Muscle of leg (tissue), 16 donors: ENCODE measurements at places on chromosomes 1 and 21.

DNA sequence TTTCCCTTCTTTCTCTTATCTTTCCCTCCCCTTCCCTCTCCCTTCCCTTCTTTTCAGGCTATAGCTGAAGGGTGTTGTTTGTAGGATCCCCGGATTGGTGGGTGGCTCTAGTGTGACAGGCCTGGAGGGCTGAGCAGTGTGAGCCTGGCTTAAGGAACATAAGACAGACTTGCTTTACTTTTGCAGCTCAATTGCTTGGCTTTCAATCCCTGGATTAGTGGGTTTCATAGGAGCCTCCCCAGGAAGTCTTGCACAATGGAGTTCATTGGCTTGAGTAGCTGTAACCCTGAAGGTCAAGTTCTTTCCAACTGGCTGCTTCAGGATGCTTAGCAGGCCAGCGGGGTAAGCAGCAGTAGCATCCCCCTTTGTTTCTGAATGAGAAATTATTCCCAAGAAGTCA is 126.7 kb downstream of the CAMTA1 start:
- no peak overlapping the region for H3K4me3 ChIP-seq
- H3K27ac ChIP-seq: no peak overlapping the region
- H3K4me1 ChIP-seq: peaks cover 10% of the 10 kb centered on the region
- no peaks in the 10 kb centered on the region for H3K27me3 ChIP-seq
- no peaks in the 10 kb centered on the region for H3K36me3 ChIP-seq

GRCh38 chr1:220894924-220895256 is 15.6 kb downstream of the HLX start:
- H3K27ac ChIP-seq: no peak overlapping the region
- H3K4me1 ChIP-seq: peaks cover 16% of the 10 kb centered on the region
- H3K36me3 ChIP-seq: no peaks in the 10 kb centered on the region
- DNase-seq: no peak
- no peak overlapping the region for H3K4me3 ChIP-seq

GRCh38 chr1:52748119-52748518 is 21.9 kb downstream of the ZYG11B start:
- H3K27me3 ChIP-seq: no peaks in the 10 kb centered on the region
- no peaks in the 10 kb centered on the region for H3K36me3 ChIP-seq
- peak; percentile 7 for DNase-seq
- no peak overlapping the region for H3K27ac ChIP-seq

GRCh38 chr1:98002288-98002687 is 81.5 kb upstream of the DPYD start:
- peak; percentile 10 for DNase-seq
- H3K27ac ChIP-seq: no peak overlapping the region
- H3K4me1 ChIP-seq: no peaks in the 10 kb centered on the region

DNA sequence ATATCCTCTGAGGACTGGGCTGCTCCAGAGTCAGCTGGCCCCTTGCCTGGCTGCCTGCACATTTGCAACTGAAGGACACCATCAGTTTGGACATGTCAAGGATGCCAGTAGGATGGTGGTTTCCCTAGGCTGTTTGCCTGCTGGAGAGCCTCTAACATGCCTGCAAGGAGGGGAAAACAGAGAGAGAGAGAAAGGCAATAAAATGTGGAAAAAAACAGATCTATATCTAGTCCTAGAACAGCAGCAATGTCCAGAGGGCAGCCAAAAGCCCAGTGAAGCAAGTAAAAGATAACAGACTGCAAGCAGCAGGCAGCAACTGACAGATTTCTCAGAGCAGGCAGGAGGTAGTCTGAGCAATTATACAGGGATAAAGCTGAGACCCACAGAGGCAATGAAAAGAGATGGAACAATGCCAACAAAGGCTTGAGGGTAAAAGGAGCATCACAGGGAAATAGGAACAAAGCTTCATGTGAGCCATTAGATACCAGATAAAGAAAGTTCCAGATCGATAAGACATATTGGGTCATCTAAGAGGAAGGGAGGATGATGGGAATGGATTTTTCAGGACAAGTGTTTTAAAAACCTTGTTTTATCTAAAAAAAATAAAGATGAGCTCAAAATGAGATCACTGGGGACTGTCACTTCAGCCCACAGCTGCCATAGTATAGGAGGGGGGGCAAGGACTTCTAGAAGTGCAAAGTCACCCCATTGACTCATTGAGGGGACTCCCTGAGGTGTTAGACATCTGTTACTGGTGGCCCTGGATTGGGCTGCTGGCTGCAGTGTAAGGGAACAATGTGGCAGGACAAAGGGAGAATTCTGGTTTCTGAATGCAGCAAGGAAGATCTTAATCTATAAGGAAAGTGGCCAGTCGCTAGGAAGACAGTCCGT is 38.6 kb upstream of the GADD45A start:
- no peaks in the 10 kb centered on the region for H3K27me3 ChIP-seq
- H3K27ac ChIP-seq: peak overlapping the region; percentile 30
- DNase-seq: peak; percentile 52
- no peaks in the 10 kb centered on the region for H3K36me3 ChIP-seq
